ENCODE measurements at places on chromosomes 2 and 18. TPM values are rescaled to one million over a fixed set of nuclear protein-coding genes. Genes with fewer than 3 reads are reported as not detected.

Gene ARHGAP25
- 82.8 TPM for total RNA-seq

Gene WNT10A
- 0.16 TPM for total RNA-seq

Gene CASP10
- total RNA-seq, result 38.7 TPM

Gene TEKT4
- total RNA-seq, result 0.59 TPM

Gene CDH7
- not detected for total RNA-seq

Gene ATG9A
- total RNA-seq, result 37.2 TPM

Gene COL3A1
- not detected for total RNA-seq

Gene LOXHD1
- not detected for total RNA-seq

Gene ITGB6
- not detected for total RNA-seq

Gene THUMPD2
- total RNA-seq, result 14.0 TPM

Gene MOGAT1
- not detected for total RNA-seq

Gene VAMP5
- 65.6 TPM for total RNA-seq

Gene VWC2L
- total RNA-seq, result not detected

Gene MAP3K19
- not detected for total RNA-seq

Gene SAG
- total RNA-seq, result 0.34 TPM

Gene DSEL
- total RNA-seq, result 0.02 TPM

Gene OSR1
- total RNA-seq, result not detected

Gene CCDC178
- not detected for total RNA-seq

Gene CNDP1
- total RNA-seq, result not detected

Gene DNAJC5G
- total RNA-seq, result not detected

Gene IL36G
- total RNA-seq, result not detected

Gene EML6
- 0.89 TPM for total RNA-seq

Gene CD8B2
- total RNA-seq, result not detected

Gene LONRF2
- 0.27 TPM for total RNA-seq

Gene MC4R
- not detected for total RNA-seq

Gene SRD5A2
- 0.05 TPM for total RNA-seq

All from T-helper 2 cell treated with Interferon-gamma antibody and Interleukin-4, amounts not matched to agents 100 ng/mL and 5 ng/mL, for 36 hours (primary cell).